ENCODE measurements at places on chromosomes 1 and 21.

DNA sequence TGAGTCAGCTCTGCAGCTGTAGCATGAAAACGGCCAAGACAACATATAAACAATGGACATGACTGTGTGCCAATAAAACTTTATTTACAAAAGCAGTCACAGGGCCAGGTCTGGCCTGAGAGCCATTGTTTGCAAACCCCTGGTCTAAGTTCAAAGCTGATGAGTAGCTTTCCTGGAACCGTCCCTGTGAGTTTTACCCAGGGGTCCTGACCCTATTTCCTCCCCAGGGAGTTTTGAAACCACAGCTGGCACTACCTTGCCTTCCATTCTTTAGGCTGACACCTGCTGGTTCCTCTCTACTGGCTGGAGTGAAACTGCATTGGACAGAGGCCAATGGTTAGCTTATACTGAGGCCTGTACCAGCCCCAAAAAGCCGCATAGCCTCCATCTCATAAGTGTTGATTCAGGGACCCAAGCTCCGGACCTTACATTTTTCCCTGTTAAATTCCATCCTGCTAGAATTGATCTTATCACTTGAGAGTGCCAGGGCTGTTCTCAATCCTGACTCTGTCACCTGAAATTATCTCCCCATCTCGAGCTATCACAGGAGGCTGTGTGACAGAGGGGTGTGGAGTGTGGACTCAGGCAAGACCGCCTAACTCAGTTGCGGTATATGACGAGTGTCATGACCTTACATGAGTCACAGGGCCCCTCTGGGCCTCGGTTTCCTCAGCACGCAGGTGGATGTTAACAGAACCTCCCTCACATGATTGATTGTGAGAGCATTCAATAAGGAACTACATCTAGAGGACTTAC lies 343.6 kb downstream of the NPHP4 start:
- DNase-seq, result no peak

DNA sequence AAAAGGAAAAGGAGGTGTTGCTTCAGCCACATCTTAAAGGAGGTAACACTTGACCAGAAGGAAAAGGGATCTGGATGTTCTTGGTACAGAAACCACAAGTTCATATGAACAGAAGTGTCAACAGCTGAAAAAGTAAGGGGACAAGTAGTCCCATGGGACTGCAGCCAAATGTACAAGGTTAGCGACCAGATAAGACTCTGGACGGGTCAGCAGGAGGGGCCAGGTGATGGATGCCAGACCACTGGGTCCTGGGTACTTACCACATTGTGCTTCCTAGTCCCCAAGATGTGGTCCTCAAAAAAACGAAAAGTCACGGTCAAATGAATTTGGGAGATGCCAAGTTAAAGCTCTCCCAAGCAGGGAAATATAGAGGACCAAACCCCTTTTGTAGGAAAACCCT lies 16.6 kb upstream of the BMP8A start:
- DNase-seq, result no peak

- DNase-seq, result no peak
Observed at GRCh38 chr1:204915861-204916495, 45.3 kb downstream of the NFASC start.

- DNase-seq, result no peak
Observed at GRCh38 chr1:920010-920409, 3.7 kb upstream of the SAMD11 start.

- DNase-seq, result no peak
Observed at GRCh38 chr21:36757196-36757595, 58.3 kb downstream of the SIM2 start.

DNA sequence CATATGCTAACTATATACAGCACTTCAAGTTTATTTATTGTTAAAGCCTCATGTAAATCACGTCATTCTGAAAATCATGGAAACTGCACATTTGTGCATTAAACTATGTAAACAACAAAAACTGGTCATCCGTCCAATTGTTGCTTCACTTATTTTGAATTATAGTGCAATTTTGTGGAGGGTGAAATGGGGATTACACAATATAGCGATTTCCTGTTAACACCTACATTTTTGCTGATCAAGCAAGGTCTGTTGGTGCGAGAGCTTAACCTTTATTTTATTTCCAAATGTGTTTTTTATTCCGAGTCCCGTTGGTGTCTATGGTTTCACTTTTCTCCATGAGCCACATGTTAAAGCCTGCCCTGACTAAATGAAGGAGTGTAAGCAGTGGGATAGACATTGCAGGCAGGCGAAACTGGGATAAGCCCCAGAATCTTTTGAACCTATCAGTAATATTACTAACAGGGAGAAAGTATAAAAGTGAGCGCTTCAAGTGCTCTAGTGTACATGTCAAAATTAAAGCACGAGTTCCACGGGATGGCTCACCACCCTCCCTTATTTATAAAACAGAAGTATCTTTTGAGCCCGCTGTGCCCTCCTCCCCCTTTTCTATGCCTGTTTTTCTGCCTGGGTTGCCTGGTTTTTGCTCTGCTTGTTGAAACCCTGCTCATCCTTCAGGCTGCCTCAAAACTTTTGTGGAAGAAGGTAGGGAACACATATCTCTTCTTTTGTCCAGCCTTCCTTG lies 120.7 kb downstream of the NFIA start:
- no peak for DNase-seq

- no peak for DNase-seq
Observed at GRCh38 chr21:42266971-42267556, 48.1 kb downstream of the ABCG1 start.
